ENCODE measurements at places on chromosomes 13 and 19.

DNA sequence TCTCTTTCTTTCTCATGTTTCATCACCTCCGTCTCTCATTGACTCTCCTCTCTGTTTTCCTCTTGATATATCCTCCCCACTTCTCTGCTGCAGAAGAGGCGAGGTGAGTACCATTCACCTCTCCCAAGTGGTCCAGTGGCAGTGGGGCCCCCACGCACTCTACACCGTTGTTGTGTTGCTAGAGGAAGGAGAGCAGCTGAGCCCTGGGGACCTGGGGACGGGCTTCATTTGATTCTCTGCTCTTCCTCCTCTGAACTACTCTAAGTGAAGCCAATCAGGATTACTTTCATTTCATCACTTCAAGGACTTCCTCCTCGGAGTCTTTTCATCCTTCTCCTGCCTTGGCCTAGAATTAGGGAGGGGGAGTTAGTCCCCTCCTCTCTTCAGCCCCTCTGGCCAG, 64.6 kb downstream of the CCNE1 start:
- no peak for DNase-seq

DNA sequence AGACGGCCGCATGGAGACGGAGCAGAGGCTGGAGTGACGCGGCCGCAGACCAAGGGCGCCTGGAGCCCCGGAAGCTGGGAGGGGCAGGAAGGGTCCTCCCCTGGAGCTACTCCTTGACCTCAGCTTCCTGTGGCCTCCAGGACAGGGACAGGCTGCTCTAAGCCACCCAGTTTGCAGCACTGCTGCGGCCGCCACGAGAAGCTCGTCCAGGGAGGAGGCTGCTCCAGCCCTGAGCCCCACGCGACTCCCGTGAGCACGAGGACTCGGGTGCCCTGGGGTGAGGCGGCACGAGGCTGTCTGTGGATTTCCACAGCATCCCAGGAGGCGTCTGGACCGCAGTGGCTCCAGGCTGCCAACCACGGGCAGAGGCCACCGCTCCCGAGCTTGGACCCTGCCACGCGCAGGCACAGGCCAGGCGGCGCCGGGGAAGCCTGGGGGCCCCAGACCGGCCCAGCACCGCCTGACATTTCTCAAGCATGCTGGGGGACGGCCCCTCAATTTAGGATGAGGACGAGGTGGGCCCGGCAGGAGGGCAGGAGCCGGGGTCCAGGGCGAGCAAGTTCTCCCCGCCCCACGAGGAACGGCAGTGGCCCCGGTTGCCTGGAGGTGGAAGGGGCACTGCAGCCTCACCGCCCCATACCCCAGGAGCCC, 10.7 kb downstream of the SBNO2 start:
- DNase-seq: no peak

GRCh38 chr19:28294395-28294794, 918.6 kb downstream of the UQCRFS1 start:
- DNase-seq: no peak

- no peak for DNase-seq
Measured at GRCh38 chr13:62299988-62300387, 884.3 kb upstream of the PCDH20 start.

DNA sequence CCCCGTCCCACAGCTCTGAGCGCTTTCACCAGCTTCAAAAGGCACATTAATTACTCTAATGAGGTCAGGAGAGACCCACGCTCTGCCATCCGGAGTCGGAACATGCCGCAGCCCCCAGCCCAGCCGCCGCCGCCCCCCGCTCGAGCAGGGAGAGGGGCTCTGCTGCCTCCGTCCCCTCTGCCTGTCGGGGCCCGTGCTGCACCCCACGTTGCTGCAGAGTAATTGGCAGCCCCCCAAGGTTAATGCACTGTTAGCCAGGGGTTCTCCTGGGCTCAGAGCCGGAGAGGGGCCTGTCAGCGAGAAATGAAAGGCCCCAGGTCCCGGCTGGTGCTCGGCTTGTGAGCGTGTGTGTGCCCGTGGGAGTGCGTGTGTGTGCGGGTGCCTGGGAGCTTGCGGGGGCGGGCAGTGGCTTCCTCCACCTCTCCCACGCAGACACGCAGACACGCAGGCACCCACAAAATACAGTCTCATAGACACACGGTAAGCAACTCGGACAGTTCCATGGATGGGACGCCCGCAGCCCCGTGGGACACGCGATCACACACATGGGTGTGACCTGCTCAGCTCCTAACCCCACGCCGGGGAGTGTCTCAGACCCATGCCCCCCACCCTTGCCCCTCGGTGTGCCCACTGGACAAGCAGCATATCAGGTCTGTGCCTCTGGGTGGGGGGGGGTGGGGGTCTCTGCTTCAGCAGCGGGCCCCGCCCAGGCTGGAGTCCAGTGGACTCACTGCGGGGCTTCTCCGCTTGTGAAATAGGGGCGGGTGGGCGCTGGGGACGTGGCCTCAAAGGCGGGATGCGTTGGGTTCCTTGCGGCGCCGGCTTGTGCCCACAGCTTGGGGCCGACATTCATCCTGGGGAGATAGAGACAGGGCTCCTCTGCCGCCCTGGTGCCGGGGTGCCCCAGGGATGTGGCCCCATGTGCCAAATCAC, 4.8 kb upstream of the EFNA2 start:
- DNase-seq: no peak

DNA sequence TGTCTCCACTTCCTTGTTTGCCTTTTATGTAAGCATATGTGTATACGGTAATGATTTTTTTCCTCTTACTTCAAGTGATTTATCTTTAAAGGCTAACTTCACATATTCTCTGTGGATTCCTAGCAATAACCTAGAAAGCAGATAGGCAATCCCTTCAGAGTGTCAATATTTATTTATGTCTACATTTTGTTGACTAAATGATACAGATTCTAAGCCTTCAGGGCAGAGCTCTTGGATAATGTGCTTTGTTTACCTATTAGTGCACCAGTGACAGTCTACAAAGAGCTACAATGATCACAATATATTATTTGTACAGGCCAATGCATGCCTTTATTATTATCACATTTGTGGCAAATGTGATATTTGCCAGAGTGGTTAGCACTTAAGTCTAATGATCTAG, 406.2 kb downstream of the EFNB2 start:
- DNase-seq: no peak

DNA sequence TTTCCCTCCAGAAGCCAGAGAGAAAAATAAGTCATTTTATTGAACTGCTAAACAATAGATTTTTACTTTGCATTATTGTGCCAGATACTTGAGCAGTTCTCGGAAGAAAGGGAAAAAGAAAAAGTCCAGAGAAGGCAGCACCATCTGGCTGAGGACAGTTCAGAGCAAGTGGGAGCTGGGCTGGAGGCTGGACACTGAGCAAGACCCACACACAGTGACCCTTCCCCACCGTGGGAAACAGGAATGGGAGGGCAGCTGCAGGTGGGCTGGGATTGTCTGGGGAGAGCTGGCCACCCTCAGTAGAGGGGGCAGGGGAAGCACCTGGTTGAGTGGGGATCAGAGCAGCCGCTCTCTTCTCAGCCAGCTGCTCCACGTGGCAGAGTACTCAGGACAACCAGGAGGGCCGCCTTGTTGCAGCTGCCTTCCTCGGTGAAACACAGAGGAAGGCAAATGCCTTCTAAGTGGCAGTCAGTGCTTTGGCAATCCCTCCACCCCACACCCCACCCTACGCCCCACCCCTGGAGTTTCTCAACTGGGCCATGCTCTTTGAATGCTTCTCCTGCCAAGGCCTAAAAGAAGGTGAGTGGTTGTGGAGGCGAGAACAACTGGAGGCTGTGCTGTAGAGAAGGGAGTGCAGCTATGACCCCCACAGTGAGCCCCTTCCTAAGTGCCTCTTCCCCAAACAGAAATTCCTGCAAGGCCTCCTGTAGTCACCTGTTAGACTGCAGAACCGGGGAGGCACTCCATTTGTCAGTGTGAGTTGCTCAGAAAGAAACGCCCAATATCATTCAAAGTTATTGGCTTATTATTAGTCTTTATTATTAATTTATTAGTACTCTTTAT, 179.3 kb downstream of the ZIC5 start:
- no peak for DNase-seq

DNA sequence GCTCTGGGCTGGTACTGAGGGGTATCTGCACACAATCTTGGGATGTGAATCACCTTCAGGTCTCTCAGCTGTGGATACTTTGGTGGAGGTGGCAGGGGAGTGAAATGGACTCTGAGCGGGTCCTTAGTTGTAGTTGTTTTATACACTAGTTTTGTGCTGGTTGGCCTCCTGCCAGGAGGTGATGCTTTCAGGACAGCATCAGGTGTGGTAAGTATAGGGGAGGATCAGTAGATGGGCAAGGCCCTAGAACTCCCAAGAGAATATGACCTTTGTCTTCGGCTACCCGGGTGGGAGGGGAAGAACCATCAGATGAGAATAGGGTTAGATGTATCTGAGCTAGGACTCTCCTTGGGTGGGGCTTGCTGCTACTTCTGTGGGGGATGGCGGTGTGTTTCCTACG, 2284.3 kb upstream of the PCDH20 start:
- no peak for DNase-seq

DNA sequence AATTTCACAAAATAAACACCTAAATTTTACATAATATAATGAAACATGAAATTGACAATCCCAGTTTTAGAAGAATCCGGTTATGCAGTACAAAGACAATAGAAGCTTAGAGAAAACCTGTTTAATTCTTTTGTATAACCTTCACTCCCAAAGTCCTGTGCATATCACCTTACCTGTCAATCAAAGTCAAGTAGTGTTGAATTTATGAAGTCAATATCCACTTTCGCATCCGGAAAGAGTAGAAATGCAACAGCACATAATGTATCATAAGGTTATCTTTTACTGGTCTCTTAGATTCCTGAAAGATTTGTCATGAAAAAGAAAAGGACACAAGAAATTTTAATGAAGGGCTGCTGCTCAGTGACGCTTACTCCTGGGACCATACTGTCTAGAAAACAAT, 1112.6 kb downstream of the PCDH9 start:
- no peak for DNase-seq

DNA sequence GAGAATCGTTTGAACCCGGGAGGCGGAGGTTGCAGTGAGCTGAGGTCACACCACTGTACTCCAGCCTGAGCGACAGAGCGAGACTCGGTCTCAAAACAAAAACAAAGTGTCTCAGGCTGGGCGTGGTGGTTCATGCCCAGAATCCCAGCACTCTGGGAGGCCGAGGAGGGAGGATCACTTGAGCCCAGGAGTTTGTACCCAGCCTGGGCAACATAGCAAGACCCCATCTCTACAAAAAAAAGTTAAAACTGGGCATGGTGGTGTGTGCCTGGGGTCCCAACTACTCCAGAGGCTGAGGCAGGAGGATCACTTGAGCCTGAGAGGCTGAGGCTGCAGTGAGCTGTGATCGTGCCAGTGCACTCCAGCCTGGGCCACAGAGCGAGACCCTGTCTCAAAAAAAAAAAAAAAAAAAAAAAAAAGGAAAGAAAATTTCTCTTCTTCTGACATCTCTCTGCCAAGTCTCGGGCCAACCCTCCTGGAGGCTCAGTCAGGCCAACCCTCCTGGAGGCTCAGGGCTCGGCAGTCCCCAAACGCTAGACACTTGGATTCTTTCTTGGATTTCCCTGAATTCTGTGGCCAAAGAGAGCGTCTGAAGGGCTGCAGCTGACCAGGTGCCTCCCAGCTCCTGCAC, 26.3 kb downstream of the ARID3A start:
- no peak for DNase-seq

All from brain pericyte (primary cell).